C1 segment of cervical spinal cord (tissue), 14 donors: ENCODE measurements at places on chromosomes 12 and 14.

DNA sequence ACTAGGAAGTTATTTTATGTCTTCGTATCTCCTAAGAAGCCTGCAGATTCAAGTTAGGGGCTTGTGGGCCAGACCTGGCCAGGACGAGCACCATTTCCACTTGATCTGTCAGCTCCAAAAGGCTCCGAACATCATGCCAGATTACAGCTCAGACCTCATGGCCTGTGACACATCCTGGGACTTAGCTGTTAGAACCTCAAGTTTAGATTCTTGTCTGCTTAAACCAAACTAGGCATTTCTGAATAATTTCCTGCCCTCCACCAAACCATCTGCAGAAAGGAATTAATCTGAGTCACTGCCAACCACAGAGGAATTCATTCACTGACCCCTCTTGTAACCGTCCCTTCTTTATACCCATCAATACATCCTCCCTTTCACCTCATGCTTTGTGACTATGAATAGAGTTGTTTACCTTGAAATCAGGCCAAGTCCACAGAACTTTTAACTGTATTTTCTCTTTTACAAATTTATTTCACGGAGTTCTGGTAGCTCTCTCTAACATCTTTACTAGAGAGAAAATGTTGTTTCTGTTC is 120.3 kb downstream of the FBXL14 start:
- no peak for DNase-seq

GRCh38 chr12:82554529-82554928 is 132.2 kb upstream of the TMTC2 start:
- DNase-seq = no peak

- DNase-seq = no peak
These were observed 149.6 kb downstream of the ADAMTS20 start for GRCh38 chr12:43402436-43402835.

DNA sequence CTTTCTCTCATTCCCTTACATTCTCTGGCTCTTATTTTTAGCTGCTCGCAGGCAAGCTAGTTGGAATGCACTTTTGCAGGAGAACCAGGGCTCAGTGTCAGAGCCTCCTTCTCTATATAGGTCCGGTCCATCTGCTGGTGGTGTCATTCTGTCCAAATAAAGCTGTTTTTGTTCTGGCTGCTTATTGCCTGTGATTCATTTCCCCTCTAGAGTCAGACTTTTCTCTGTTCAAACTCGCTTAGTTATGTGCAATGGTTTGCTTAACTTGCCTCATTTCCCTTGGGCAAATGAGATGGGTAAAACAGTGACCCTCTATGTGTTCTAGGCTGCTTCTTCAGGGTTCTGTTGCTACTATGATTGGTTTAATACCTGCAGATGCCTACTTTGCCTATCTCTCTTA is 2.9 kb downstream of the SMARCD1 start:
- DNase-seq = no peak

DNA sequence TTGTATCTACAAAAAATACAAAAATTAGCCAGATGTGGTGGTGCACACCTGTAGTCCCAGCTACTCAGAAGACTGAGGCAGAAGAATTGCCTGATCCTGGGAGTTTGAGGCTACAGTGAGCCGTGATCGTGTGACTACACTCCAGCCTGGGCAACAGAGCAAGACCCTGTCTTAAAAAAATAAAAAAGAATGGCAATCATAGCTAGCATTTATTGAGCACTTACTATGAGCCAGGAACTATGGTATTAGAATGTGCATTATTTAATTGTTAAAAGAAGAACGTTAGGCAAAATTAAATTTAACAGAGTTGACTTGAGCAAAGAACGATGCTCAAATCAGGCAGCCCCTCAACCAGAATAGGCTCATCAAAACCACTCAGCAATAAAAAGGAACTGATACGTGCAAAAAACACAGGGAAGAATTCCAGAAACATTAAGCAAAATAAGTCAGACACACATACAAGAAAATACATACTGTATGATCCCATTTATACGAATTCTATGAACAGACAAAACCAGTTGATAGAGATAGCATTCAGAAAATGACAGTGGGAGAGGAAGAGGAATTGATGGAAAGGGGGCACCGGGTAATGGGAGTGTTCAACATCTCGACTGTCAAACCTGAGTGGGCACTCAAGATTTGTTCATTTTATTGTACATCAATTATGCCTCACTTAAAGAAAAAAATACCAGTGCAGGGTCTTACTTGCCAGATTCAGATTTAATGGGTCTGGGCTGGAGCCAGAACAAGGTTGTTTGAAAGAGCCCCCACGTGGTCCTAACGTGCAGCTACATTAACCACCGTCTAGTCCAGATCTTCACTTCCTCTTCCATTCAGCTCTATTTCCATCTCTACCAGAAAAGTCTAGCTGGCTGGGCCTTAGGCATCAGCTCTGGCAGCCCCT is 8.0 kb downstream of the SCNN1A start:
- DNase-seq = no peak

GRCh38 chr12:57188090-57188425 is 28.5 kb upstream of the NXPH4 start:
- DNase-seq = no peak

- no peak for DNase-seq
These were observed 25.4 kb downstream of the ATG14 start for GRCh38 chr14:55386037-55386808.

- DNase-seq = no peak
These were observed 20.4 kb downstream of the MAP3K12 start for GRCh38 chr12:53478865-53479264.

DNA sequence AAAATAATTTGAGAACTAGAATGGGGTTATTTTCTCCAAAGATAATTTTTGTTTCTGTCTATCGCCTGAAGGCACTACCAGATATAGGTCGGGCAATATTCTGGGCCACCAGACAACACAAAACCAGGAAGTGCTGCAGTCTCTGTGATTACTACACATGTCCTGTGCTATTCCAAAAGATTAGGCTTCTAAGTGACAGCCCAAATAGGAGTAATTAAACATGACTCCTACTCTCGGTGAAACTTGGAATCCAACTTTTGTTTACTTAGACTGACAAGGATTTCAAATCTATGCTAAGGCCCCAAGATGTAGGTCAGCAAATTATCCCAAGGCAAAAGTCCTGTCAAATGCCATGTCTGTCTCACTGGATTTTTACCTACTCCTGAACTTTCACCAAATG is 157.6 kb upstream of the LRFN5 start:
- DNase-seq = no peak

- DNase-seq = no peak
These were observed 802.6 kb downstream of the DIO2 start for GRCh38 chr14:79408696-79409095.
